CMK (cell line): ENCODE measurements at places on chromosomes 7 and 10.

DNA sequence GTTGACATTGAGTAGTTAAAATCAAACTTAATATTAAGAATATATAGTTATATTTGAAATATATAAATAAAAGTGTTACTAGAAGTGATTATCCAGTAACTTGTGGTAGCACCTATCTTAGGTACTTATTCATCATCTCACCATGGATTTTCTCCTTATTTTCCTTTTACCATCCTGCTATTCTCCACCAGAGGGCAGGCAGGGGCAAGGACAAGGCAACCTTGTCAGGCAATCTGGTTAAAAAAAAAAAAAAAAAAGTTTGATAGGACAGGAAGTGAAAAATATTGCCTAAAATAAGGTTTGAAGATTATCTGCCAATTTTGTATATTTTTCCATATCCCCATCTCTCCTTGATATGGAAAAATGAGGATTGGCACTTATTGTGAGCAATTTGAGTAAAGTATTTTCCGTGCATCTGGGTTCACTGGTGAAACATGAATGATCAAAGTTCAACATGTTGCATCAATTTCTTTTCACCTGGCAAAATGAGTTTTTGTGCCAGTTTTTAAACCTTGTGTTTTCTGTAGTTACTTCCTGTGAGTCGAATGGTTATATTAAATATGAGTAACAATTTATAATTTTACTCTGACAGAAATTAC is 256.7 kb downstream of the AGMO start:
- peak; percentile 9 for DNase-seq

GRCh38 chr7:100949227-100949932 is at the start of gene MUC3A:
Gene MUC3A (plus strand): TSS chr7:100949534. CDS start chr7:100949625, 91 bp downstream.
- no peak for DNase-seq

- DNase-seq, result no peak
Observed at GRCh38 chr7:70325509-70326101, 727.3 kb downstream of the AUTS2 start.

GRCh38 chr10:105844241-105844640 is 1203.2 kb downstream of the SORCS3 start:
- DNase-seq, result no peak

DNA sequence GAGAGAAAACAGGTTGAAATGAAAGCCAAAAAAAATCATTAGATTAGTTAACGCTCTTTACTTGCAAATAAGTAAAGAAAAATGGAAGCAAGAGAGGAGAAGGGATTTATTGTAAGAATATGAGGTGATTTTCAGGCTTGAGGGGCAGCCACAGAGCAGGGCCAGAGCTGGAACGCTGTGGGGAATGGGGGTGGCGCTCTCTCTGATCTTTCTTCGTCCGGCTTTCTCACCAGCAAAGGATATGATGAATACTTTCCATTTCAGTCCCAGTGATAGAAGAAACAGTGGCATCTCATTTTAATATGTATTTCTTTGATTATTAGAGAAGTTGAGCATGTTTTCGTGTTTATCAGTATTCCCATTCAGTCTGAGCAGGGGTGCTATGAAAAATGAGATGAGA is 112.2 kb downstream of the SKIDA1 start:
- DNase-seq, result no peak

DNA sequence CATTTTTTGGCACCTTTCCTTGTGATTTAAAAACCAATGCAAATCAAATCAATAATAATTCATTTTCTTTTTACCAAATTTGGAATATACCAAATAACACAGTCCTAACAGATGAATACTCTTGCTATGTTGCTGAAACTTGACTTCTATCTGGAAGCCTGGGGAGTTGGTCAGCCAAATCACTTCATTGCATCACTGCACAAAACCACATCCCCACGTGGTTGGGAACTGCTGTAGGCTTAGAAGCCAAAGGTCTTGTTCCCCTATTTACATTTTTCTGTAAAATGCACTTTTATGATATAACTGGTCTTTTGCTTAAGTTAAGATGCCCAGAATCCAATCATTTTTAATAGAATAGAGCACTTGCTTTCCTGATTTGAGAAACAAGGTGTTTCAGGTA is 15.2 kb downstream of the GPR85 start:
- no peak for DNase-seq

- peak; percentile 11 for DNase-seq
Observed at GRCh38 chr7:155412416-155413253, 45.3 kb upstream of the EN2 start.

DNA sequence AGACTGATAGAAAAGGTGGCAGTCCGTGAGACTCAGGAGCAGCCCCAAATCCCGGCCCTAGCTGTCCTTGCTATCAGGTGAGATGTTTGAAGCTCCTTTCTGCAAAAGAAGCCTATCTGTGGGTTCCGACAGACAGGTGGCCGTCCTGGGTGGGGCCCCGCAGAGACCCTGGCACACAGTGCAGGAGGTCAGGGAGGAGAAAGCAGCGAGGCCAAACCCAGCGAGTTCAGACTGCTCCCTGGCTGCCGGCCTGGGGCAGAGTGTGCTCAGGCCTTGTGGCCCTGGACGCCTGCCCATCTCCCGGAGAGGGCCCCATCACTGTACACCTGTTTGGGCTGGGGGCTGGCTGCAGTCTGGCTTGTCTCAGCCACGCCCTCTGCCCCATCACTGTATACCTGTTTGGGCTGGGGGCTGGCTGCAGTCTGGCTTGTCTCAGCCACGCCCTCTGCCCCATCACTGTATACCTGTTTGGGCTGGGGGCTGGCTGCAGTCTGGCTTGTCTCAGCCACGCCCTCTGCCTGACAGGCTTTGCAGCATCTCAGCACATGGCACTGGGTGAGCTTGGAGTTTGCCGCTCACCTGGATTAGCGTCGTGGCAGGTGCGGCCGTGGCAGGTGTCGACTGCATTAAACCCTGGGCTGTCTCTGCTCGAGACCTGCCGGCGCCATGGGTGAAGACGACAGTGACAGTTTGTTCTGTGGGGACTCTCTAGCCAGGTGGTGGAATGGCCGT is 11.8 kb upstream of the PRKAR1B start:
- DNase-seq, result no peak

DNA sequence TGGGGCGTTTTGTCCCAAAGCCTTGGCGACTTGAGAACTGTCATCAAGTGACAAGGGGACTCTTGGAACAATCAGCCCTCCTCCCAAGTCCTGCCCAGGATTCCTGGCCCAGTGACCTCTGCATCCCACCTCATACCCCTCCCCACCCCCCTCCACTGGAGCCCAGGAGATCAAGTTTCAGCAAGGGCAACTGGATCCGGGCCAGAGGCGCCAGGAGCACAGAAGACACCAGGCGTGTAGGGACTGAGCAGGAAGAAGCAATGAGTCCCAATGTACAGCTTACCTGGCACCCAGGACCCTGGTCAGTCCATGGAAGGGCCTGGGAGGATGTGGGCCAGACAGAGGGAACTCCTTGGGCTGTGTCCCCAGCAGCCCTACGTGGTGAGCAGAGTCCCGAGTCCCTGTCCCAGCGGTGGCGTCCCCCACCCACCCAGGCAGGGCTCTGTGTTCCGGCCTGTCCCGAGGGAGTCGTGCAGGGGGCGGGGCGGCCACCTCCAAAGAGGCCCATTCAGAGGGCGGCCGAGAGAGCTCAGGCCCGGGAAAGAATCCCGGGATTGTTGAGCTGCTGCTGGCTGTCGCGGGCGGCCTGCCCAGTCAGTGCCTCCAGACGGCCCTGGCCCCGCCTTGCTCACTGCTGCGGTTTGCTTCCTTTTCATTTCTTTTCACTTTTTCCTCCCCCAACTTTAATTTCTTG is 254.1 kb downstream of the TNS3 start:
- DNase-seq, result no peak

DNA sequence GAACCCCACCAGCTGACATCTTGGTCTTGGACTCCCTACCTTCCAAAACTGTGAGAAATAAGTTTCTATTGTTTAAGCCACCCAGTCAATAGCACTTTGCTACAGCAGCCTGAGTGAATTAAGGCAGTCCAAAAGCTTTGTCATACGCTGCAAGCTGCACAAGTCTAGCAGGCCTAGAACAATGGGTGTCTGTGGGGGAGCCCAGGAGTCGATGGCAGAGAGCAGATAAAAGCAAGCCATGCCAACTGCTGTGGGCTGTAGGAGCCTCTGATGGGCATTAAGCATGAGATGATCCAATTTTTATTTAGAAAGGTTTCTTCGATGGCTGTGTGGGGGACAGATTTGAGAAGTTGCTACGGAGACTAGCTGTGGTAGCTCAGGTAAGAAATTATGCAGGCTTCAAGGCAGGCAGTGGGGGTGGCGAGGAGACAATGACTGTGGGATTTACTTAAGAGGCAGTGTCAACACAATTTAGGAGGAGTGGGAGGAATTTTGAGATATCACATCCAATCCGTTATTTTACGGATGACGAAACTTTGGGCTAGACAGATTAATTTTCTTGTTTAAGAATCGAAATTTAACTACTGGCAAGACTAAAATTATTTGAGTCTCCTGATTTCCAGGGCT is 110.4 kb downstream of the NRCAM start:
- no peak for DNase-seq

DNA sequence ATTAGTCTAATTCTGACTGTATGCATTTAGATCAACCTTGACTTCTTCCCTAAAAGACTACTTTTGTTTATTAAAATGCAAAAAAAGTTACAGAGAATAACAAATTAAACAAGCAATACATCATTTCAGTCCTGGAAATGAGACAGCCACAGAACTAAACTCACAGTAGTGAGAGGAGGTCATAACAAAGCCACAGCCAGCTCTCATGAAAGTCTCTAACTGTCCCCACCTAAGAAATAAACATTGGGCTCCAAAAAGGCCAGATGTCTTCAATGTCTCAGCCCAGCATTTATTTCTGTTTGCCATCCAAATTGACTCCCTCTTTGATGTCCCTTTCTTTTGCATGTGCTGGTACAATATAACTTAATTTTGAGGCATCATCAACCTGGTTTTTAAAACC is 74.4 kb downstream of the NHLRC2 start:
- no peak for DNase-seq

DNA sequence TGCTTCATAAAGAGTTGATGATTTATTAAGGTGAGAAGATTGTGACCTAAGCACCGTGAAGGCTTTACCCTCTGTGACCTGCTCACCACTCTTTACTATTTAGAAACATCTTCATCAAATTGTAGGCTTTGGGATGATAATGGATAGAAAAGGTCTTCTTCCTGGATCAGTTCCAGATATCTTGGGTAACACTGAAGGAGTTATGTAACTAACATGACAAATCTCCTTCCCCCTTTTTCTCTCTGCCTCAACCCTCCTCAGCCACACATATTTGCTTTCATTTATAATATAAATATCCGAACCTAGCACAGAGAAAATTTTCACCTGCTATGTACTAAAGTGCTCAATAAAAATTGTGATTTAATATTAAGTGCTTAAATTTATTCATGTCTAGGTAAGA is 151.5 kb downstream of the FRMD4A start:
- DNase-seq, result no peak

DNA sequence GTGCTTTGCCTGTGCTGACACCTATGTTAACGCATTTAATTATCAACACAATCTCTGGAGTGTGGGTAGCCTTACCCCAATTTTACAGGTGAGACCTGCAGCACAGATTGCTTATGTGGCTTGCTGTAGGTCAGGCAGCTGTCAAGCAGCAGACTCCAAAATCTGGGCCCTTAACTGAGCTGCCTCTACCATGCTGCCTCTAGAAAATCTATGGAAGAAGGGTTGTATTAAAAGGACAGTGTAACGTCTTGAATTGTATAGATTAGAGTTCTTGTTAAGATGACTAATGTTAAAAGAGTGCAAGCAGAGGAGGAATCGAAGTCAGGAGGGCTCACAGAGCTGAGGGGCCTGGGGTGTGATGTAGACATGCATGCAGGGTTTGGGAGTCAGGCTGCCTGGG is 1.2 kb upstream of the PON3 start:
- DNase-seq, result no peak

DNA sequence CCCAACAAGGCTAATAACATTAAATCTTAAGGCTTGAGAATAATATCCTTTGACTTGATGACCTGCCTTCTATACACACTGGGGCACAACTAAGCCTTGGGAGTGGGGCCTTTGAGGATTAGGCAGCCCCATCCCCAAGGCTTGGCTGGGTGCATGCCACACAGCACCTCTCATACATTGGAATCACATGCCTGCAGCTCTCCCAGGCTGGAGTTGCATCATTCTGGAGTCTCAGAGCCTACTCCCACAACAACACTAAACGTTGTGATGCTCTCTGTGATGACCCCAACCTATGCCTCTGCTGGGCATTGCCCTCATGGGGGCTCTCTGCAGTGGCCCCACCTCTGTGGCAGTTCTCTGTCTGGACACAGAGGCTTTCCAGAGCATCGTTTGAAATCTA is 31.9 kb upstream of the SGCE start:
- no peak for DNase-seq

DNA sequence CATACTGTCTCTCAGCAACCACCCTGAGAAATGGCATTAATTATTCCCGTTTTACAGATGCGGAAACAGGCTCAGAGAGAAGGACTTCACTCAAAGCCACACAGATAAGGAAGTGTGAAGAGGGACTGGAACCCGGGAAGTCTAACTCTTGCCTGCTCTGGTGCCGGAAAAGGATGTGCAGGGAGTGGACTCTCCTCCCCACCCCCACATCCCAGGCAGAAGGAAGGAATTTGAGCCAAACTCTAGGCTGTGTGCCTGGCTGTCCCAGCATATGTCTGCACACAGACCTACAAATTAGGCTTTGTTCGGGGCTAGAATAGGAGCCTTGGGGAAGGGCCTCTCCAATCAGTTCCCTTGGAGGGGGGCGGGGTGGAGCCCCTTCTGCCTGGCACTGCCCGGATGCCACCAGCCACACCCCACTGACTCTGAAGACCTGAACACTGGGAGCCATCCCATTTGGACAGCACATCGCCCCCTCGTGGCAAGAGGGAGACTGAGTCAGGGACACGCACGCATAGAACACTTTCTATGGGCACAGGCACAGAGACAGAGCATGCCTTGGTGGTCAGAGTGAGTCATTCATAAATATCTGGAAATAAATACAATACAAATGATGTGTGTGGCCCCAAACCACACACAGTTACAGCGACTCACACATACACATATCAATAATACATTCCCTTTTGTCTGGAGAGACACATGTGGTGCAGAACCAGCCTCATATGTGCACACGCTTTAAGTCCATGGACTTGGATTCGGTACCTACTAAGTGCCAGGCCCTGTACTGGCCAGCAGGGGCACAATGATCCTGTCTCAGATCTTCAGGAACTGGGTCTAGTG is 13.1 kb downstream of the LZTS2 start:
- peak; percentile 77 for DNase-seq

DNA sequence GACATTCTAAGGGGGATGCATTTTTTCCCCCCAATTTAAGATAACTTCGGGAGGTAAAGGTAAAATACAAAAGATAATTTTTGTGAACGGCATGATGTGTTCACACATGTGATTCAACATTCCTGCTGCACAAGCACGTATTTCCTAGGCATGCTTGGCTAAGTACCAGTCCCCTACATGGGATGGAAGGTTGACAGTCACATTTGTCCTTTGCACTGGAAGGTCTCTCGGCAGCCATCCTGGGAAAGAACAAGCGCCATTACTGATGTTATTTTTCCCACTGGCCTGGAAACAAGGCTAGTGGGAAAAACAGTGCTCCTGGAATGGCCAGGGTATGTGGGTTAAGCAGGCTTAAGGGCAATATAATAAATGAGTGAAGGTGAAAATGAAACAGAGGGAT is 276.2 kb upstream of the AOAH start:
- no peak for DNase-seq

- no peak for DNase-seq
Observed at GRCh38 chr10:29169021-29169420, 119.8 kb upstream of the LYZL1 start.

GRCh38 chr10:34758447-34758996 is 56.6 kb downstream of the PARD3 start:
- DNase-seq, result no peak
